NCI-H345 (cell line): ENCODE measurements at places on chromosomes 3 and 15.

DNA sequence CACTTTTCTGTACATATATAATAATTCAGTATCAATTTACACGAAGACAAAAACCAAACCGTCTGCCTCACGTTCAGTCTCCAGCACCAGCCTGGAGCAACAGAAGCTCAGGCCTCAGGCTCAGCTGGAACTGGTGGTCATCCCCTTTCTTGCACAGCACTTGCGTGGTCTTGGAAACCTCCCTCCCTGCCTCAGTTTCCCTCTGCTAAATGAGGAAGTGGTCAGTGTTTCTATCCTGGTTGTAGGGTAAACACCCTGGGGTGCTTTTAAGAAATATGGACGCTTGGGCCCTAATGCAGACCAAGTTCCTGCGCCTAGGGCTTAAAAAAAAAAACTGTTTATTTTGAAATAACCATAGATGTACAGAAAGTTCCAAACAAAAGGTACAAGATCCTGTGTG, 21.6 kb downstream of the IQSEC1 start:
- no peak for DNase-seq

DNA sequence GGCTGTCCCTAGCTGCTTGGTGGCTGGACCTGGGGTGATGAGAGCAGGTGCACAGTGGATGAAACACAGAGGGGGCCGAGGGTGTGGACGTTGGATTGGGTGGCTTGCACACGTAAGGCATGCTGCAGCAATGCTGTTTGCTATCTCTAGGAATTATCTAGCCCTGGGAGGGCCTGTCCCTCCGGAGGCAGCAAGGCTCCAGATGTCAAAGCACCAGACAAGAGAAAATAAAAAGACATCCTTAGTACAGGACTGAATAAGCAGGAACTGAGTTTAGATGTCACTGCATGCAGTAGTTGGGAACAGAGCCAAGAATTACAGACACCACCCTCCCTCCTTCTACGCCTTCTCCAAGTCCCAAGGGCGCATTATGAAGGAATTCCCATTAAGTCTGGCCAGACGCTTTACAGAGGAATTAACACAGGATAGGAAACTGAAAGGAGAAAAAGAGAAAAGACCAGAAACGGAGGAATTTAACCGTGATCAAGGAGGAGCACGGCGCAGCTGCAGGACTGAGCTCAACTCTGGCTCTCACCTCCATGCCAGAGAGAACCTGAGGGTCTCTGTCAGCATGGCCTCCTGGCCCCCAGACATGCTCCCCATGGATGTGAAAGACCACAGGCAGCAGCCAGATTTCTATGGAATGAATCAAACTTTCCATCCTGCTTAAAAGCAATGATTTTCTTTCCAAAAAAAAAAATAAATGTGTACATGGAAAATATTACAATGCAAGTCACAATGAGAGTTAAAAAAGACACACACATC, 13.8 kb downstream of the ATP10A start:
- no peak for DNase-seq

GRCh38 chr15:79004336-79004735, 59.5 kb upstream of the CTSH start:
- DNase-seq: no peak

DNA sequence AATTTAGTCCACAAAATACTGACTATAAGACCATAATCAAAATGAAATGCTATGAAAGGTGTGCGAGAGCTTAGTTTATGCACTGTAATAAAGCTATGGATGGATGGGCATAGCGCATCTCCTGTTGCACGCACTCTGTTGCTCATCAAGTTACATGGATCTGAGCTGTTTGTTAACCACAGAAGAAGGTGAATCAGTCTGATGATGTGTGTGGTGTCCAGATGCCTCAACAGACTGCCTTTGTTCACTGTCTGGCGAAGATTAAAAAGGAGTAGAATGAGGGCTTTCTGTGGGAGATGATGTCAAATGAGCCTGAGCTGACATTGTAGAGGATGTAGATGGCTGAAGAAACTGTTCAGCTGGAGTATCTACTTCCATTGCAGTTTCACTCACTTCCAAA, 36.1 kb downstream of the NSMCE3 start:
- DNase-seq: no peak

GRCh38 chr3:87625876-87626275, 349.5 kb upstream of the POU1F1 start:
- no peak for DNase-seq
